Activated CD8-positive, alpha-beta T cell treated with anti-CD3 and anti-CD28 coated beads, Interleukin-2, amount 10 ng/mL, durations not matched to agents 7 days and 5 days (primary cell): ENCODE measurements at places on chromosomes 4 and X.
A peak's percentile ranks its signal among the peaks of the same experiment; 100 is the strongest.

GRCh38 chr4:77010841-77011354 is 61.3 kb downstream of the SEPTIN11 start:
- no peak overlapping the region for H3K4me3 ChIP-seq
- H3K4me1 ChIP-seq, result peaks cover 51% of the 10 kb centered on the region
- DNase-seq, result no peak
- no peaks in the 10 kb centered on the region for H3K27me3 ChIP-seq
- peaks cover 66% of the 10 kb centered on the region for H3K36me3 ChIP-seq

DNA sequence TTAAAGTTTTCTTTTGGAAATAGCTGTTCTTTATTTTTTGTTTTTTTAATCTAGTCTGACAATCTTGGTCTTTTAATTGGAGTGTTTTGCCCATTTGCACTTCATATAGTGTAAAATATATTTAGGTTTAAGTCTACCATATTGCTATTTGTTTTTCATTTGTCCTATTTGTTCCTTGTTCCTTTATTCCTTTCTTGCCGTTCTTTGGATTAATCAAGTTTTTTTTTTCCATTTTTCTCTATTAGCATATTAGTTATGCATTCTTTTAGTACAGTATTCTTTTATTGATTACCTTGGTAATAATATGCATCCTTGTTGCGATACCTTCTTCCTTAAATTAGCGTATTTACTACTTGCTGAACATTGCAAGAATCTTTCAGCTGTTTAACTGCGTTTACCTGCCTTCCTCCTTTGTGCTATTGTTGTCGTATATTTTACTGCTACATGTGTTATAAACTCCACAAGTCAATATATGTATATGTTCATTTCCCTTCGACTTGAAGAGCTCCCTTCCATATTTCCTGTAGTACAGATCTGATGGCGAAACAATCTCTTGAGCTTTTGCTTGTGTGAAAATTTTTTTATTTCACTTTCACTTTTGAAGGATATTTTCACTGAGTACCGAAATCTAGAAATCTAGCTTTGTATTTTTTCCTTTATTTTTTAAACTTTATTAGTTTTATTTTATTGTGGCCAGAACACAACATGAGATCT is 23.9 kb upstream of the RNF212 start:
- H3K36me3 ChIP-seq, result peaks cover 5% of the 10 kb centered on the region
- no peak for DNase-seq
- H3K4me1 ChIP-seq, result peaks cover 23% of the 10 kb centered on the region
- peak overlapping the region; percentile 78 for H3K27ac ChIP-seq
- H3K4me3 ChIP-seq, result peak overlapping the region; percentile 68
- H3K27me3 ChIP-seq, result peaks cover 12% of the 10 kb centered on the region

DNA sequence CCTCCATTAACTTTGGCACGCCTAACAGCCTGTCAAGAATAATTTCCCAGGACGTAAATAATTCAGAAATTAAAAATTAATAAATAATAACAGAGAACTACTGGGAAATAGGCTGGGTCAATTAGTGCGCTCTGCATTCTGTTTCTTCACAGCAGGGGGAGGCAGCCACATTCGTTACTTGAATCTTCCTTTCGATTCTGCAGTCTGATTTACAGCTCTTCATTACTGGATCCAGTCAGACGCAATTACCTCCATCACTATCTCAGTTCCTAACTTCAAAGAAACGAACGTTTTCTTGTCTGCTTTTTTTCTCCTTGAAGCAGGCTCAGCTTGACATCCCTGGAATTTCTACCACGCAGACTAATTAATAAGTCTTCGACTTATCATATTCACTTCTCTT is 9.0 kb upstream of the RPL34 start:
- no peak overlapping the region for H3K4me3 ChIP-seq
- H3K27ac ChIP-seq, result no peak overlapping the region
- no peaks in the 10 kb centered on the region for H3K27me3 ChIP-seq
- peaks cover 23% of the 10 kb centered on the region for H3K36me3 ChIP-seq
- no peaks in the 10 kb centered on the region for H3K4me1 ChIP-seq

- no peaks in the 10 kb centered on the region for H3K36me3 ChIP-seq
- no peaks in the 10 kb centered on the region for H3K4me1 ChIP-seq
- H3K27ac ChIP-seq, result no peak overlapping the region
- H3K27me3 ChIP-seq, result no peaks in the 10 kb centered on the region
- no peak for DNase-seq
Observed at GRCh38 chr4:139712882-139713281, 47.3 kb downstream of the MGST2 start.

- H3K36me3 ChIP-seq, result no peaks in the 10 kb centered on the region
- no peak overlapping the region for H3K27ac ChIP-seq
- peaks cover 30% of the 10 kb centered on the region for H3K27me3 ChIP-seq
- H3K4me1 ChIP-seq, result no peaks in the 10 kb centered on the region
- H3K4me3 ChIP-seq, result no peak overlapping the region
Observed at GRCh38 chrX:106728337-106728736, 1.8 kb downstream of the RNF128 start.

- DNase-seq, result no peak
- no peaks in the 10 kb centered on the region for H3K36me3 ChIP-seq
- no peak overlapping the region for H3K27ac ChIP-seq
- peaks cover 6% of the 10 kb centered on the region for H3K27me3 ChIP-seq
Observed at GRCh38 chr4:71288875-71289274, 49.9 kb upstream of the SLC4A4 start.
